ENCODE measurements at places on chromosomes 4 and X. TPM values are rescaled to one million over a fixed set of nuclear protein-coding genes. Genes with fewer than 3 reads are reported as not detected.

DNA sequence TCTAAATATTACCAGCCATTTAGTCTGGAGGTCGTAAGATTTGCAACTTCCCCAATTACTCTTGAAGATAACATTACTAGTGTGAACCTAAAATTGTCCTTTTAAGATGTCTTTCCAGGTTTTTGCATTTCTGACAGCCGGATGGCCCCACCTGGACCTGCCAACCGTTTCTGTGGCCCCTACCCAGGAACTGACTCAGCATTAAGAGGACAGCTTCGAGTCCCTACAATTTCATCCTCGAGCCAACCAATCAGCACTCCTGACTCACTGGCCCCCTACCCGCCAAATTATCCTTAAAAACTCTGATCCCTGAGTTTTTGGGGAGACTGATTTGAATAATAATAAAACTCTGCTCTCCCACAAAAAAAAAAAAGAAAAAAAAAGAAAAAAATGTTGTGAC lies 112.0 kb downstream of the SCLT1 start:
- no peaks in the 10 kb centered on the region for H3K27me3 ChIP-seq
- H3K27ac ChIP-seq = no peak overlapping the region

UCHL1 gene
- 972 TPM for total RNA-seq

DNA sequence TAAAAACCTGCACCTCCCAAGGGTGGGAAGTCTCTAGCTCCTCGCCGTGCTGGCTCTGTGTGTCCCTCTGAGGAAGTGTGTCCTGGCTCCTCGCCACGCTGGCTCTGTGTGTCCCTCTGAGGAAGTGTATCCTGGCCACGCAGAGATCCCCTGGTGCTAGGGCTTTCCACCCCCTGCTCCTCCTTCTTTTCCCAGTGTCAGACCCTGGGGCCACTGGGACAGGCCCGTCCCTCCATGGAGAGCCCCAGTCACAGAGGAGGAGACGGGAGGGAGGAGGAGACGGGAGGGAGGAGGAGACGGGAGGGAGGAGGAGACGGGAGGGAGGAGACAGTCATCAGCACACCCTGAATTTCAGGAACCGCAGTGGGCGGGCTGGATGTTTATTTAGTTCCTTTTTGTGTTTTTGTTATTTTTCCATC lies 53.8 kb upstream of the HGFAC start:
- H3K4me3 ChIP-seq = peak overlapping the region; percentile 8
- peak; percentile 23 for DNase-seq
- H3K27ac ChIP-seq = peak overlapping the region; percentile 46
- no peaks in the 10 kb centered on the region for H3K27me3 ChIP-seq
- H3K36me3 ChIP-seq = no peaks in the 10 kb centered on the region
- peaks cover 19% of the 10 kb centered on the region for H3K4me1 ChIP-seq

DNA sequence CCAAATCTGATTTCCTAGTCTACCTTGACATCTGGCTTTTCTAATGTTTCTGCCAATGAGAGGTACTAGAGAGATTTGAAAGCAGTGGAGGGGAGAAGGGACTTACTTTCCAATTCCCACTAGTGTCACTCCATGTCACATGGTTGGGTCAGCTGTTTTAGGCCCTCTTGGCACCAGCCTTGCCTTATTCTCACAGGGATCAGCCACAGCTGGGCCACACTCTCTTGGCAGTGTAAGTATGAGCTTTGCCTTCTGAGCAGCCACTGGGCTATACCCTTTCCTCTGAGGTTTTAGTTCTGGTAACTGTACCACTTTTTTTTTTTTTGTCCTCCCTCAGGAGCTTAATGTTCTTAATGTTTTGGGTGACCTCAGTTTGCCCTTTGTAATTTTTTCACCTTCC lies 10.2 kb upstream of the ADH1C start:
- H3K36me3 ChIP-seq = no peaks in the 10 kb centered on the region
- peaks cover 3% of the 10 kb centered on the region for H3K4me1 ChIP-seq
- H3K4me3 ChIP-seq = no peak overlapping the region
- no peak for DNase-seq

SLC6A14 gene
- total RNA-seq = not detected

DNA sequence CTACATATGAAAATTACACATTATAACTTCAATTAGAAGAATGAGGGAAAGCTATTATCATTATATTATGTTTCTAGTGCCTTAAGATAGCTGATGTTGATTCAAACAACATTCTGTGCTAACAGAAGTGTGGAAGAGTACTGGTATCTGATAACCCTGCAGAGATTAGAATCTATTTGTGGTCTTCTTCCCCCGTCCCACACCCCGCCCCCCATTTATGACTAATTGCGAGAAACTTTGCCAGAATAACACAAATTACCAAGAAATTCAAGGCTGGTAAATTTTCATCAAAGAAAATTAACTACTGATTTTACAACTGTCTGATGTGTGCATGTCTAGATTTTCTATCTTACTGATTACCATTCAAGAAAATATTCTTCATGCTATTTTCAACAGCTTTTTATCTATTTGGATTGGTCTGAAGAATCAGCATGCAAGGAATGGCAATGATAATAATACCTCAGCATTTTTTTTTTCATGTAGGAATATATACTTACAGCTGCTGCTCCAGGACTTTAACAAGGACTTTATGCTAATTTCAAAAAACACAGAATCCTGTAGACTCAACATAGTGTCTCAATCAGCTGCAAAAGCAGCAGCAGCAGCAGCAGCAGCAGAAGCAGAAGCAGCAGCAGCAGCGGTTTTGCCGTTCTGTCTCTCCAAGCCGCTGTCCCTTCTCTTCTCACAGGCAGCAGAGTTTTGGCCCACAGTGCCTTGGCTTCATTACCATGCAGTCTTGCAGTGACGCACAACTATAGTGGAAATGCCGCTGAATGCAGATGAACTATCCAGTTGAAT lies 126.7 kb downstream of the FRYL start:
- H3K27me3 ChIP-seq = no peaks in the 10 kb centered on the region
- H3K27ac ChIP-seq = no peak overlapping the region
- no peaks in the 10 kb centered on the region for H3K36me3 ChIP-seq

DNA sequence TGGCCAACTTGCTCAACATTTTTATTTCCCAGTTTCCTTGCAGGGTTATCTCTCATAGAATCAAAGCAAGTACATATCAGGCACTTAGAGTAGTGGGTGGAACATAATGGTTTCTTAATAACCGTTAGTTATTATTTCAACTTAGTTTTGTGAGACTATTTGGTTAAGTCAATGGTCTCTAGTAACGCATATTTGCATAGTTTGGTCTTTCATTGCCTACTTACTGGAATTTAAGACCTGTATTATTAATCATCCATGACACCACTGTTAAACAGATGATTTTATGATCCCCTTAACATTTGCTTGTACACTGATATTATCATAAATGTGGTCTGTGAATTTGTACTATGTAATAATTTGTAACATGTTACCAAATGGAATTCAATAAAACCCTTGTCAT lies 70.9 kb upstream of the SMIM31 start:
- H3K4me1 ChIP-seq = no peaks in the 10 kb centered on the region
- H3K27me3 ChIP-seq = no peaks in the 10 kb centered on the region
- no peak for DNase-seq
- no peaks in the 10 kb centered on the region for H3K36me3 ChIP-seq

DCHS2 gene
- total RNA-seq = not detected

DNA sequence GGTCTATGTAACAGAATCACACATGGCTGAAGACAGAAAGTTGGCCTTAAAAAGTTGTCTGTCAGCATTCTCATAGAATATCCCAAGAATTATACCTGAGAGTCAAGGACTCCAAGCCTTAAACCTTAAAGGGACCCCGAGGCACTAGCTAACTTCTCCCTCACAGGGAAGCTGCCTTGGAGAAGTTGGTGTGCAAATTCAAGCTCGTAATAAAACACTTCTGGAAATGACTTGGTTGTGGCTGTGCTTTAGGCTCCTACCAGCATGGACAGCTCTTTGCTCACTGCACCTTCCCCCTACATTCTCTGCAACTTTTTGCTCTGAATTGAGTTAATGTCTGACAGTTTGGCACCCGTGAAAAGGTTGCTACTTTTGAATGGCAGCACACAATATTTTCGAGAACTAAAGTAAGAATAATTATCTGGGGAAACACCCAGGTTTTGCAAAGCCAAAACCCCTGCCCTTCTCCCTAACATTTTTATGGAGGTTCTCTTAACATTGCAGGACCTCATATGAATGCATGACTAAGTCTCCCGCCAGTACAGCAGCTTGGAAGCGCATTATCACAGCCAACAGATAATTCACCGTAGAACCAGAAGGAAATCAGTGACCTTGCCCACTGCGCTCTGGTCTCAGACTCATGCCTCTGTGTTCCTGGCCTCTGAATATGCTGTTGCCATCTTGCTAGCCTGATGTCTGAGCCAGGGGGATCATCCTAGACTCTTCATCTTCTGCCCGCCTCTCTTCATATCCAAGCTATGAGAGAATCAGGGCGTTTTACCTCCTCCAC lies 91.0 kb downstream of the MGST2 start:
- H3K36me3 ChIP-seq = no peaks in the 10 kb centered on the region
- no peaks in the 10 kb centered on the region for H3K27me3 ChIP-seq
- H3K4me3 ChIP-seq = no peak overlapping the region
- no peak overlapping the region for H3K27ac ChIP-seq
- no peaks in the 10 kb centered on the region for H3K4me1 ChIP-seq

DNA sequence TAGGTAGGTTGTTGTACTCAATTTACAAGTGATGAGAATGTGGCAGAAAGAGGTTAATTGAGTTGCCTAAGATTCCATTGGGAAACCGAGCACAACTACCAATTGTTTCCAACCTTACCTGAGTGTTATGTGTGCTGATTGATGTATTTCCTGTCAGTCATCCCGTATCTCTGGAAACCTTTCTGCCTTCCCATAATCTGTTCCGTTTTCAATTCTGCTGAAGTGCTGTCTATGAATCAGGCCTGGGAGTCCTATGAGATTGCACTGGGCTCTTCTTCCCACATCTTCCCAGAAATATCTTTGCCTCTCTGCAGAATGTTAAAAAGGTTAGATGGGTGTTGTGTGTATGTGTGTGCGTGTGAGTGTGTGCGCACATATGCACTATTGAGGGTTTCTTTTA lies 229.5 kb upstream of the ANXA3 start:
- no peak overlapping the region for H3K4me3 ChIP-seq
- H3K4me1 ChIP-seq = no peaks in the 10 kb centered on the region
- no peak for DNase-seq
- peaks cover 6% of the 10 kb centered on the region for H3K27me3 ChIP-seq
- no peak overlapping the region for H3K27ac ChIP-seq
- H3K36me3 ChIP-seq = no peaks in the 10 kb centered on the region

DNA sequence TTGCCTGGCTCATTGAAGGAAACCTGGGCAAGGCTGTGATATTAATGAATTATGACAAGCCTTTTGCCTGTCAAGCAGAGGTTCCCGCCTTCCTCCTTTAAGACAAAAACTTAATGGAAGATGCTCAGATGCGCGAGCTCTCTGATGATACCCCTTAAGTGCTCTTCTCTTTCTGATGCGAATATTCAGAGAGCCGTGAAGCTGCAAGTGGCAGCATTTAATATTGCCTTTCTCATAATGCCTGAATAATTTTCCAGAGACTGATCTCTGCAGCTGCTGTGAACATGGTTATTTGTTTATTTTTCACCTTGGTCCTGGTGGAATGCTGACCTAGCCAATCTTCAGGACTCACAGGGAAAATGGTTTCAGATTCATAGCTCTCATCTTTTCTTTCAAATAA lies 251.8 kb downstream of the TENM3 start:
- no peaks in the 10 kb centered on the region for H3K27me3 ChIP-seq
- no peak overlapping the region for H3K4me3 ChIP-seq
- H3K36me3 ChIP-seq = no peaks in the 10 kb centered on the region

DNA sequence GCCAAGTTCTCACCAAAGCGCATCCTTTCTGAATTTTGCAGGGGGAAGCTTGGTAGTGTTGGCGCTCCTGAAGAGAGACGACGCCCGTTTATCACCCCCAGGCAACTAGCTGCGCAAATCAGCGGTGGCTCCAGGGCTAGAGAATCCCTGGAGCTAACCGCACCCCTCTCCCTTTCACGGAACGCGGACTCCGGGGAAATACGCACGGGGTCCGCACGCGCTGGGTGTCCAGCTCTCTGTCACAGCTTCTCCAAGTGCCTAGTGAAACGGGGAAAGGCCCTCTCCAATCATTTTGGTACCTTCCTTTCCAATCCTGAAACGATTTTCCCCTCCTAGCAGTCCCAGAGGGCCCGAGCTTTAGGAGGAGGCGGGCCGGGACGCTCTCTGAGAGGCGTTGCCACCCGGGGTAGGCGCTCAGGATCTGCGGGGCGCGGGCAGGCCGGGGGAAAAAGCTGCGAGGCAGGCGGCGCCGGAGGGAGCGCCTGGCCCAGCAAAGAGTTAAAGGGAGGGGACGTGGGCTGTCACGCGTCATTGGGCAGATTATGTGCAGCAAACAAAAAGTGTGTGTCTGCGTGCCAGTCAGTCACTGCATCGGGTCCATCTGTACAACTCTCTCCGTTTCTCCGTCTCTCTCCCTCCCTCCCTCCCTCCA lies at the start of gene PRDM8:
TSS of gene PRDM8 (plus strand) at position 582 of the 652 bp plus-strand sequence. CDS start 2,578 bp downstream, outside the sequence.
- H3K36me3 ChIP-seq = peaks cover 5% of the 10 kb centered on the region
- peak within 1 kb of the TSS; percentile 75 for H3K4me3 ChIP-seq
- no peaks in the 10 kb centered on the region for H3K27me3 ChIP-seq
- peak within 1 kb of the TSS; percentile 77 for H3K27ac ChIP-seq
- peaks cover 8% of the 10 kb centered on the region for H3K4me1 ChIP-seq

BMPR1B gene
- 0.90 TPM for total RNA-seq

SPANXD gene
- not detected for total RNA-seq

GRCh38 chr4:86223472-86223871 lies 136.4 kb downstream of the MAPK10 start:
- H3K4me1 ChIP-seq = no peaks in the 10 kb centered on the region
- 0 out of 2 replicates have a peak, but pooled peaks cover 1% of the 10 kb centered on the region for H3K36me3 ChIP-seq
- no peaks in the 10 kb centered on the region for H3K27me3 ChIP-seq
- H3K27ac ChIP-seq = no peak overlapping the region
- no peak overlapping the region for H3K4me3 ChIP-seq

ESX1 gene
- total RNA-seq = not detected

USP53 gene
- total RNA-seq = 34.7 TPM

BTK gene
- total RNA-seq = not detected

PAGE2B gene
- total RNA-seq = not detected

SULT1B1 gene
- 0.18 TPM for total RNA-seq

SGMS2 gene
- total RNA-seq = 57.5 TPM

- DNase-seq = peak; percentile 18
- H3K4me3 ChIP-seq = no peak overlapping the region
- no peaks in the 10 kb centered on the region for H3K27me3 ChIP-seq
- H3K27ac ChIP-seq = no peak overlapping the region
Measured at GRCh38 chrX:96997196-96997595, 113.5 kb downstream of the RPA4 start.

KLHL13 gene
- 13.6 TPM for total RNA-seq

Measured in IMR-90 (cell line).